Urothelium cell line (cell line): ENCODE measurements at places on chromosomes 5 and 9.

DNA sequence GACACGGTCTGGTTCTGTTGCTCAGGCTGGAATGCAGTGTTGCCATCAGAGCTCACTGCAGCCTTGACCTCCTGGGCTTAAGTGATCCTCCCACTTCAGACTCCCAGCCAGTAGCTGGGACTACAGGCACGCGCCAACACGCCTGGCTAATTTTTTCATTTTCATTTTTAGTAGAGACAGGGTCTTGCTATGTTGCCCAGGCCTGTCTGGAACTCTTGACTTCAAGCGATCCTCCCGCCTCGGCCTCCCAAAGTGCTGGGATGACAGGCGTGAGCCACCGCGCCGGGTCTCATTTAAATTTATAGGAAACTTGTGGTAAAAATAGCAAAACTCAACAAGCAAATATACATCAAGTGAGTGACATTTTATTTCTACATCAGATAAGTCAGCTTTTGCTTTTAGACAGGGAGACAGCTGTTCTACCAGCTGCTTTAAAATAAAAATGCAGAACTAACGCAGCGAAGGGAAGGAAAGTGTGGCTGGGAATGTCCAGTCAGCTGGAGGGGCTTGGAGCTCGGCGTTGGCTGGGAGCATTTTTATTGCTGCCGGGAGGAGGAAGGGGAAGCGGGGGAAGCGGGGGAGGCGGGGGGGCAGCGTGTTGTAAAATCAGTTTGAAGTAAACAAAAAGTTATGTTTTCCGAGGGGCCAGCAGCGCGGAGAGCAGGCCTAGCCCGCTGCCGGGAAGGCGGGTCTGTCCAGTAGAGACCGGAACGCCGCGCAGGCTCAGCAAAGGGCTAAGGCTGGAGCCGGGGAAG is 707 bp upstream of the ZFYVE16 start:
- DNase-seq = no peak

- no peak for DNase-seq
Observed at GRCh38 chr5:149414405-149415065, 35.4 kb upstream of the IL17B start.

GRCh38 chr9:14347406-14348122 is 33.6 kb upstream of the NFIB start:
- no peak for DNase-seq

GRCh38 chr9:83469722-83470121 is 68.5 kb downstream of the FRMD3 start:
- no peak for DNase-seq

GRCh38 chr9:129486756-129487657 is 133.9 kb downstream of the C9orf50 start:
- no peak for DNase-seq

- DNase-seq = peak; percentile 5
Observed at GRCh38 chr5:96997265-96997859, 61.5 kb downstream of the LNPEP start.

GRCh38 chr5:174699131-174699530 is 25.3 kb upstream of the MSX2 start:
- no peak for DNase-seq

GRCh38 chr5:66454186-66455078 is 141.8 kb upstream of the MAST4 start:
- DNase-seq = peak; percentile 62

GRCh38 chr9:106438928-106439327 is 424.0 kb upstream of the ZNF462 start:
- DNase-seq = no peak

DNA sequence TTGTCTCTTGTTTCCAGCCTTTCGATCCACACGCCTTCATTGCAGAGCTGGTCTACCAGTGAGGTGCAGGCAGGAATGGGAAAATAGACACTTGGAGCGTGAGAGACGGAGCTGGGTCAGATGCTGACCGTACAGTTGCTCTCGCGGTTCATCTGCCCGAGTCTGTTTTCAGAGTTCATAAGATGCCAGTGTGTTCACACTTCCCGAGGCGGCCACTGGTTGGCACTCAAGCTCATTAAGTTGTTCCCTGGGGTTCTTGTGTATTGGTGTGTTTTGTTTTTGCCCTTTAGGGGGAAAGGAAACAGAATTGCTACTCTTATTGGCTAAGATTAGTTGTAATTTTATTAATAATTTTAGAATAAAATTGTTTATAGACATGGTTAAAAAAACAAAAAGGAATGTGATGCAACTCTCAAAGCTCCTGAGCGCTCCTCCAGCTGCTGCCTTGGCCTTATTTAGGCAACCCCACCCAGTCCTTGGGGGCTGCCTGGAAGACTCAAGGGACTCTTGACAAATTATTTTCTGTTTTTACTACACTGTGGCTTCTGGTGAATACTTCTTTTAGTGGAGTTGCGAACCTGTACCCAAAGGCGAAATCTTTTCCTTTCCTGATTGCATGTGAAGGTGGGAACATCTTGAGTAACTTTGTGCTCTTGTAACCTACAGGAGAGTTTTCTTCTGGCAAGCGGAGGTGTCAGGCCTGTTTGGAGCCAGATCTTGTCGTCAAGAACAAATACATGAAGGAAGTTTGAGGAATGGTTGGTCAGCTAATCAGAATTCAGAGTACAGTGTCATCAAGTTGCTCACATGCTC is 146.1 kb downstream of the MAST4 start:
- no peak for DNase-seq

DNA sequence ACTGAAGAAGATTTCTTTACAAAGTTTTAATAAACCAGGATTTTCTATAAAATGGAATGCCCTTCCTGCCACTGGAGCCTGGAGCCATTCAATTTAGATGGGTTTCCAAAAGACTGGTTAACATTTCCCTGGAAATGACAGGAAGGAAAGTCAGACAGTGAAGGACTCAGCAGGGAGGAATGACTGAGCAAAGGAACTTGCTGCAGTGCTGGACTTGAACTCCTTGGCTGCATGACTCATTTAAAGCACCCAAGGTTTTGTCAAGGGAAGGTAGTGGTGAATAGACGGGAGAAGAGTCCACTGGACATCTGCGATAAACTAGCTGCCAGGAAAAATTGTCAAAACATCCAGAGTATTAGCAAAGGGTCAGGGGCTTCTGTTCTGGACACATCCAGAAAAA is 163.8 kb upstream of the SLC28A3 start:
- no peak for DNase-seq

DNA sequence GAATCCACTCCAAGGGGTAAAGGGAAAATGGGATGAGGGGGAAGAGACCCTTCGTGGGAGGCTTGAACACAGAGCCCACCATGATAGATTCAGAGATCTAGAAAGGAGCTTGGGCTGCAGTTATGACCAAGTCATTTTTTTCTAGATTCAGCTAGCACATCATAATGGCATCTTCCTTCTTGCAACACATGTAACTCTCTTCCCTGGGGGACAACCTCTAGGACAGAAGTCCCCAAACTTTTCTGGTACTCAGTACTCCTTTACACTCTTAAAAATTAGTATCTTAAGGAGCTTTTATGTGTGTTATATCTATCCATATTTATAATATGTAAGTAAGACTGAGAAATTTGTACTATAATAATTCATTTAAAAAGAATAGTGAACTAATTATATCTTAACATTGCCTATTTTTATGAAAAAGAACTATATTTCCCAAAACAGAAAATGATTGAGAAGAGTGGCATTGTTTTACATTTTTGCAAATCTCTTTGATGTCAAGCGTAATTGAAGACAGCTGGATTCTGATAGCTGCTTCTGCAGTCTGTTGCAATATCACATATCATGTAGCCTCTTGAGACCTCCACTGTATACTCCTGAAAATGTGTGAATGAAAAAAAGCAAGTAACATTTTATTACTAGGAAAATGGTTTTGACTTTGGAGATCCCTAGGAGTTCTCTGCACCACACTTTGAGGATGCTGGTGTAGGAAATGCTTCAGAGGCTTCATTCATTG is 875 bp downstream of the ACO1 start:
- DNase-seq = no peak

GRCh38 chr9:137482094-137482781 is 23.1 kb upstream of the NSMF start:
- peak; percentile 82 for DNase-seq

DNA sequence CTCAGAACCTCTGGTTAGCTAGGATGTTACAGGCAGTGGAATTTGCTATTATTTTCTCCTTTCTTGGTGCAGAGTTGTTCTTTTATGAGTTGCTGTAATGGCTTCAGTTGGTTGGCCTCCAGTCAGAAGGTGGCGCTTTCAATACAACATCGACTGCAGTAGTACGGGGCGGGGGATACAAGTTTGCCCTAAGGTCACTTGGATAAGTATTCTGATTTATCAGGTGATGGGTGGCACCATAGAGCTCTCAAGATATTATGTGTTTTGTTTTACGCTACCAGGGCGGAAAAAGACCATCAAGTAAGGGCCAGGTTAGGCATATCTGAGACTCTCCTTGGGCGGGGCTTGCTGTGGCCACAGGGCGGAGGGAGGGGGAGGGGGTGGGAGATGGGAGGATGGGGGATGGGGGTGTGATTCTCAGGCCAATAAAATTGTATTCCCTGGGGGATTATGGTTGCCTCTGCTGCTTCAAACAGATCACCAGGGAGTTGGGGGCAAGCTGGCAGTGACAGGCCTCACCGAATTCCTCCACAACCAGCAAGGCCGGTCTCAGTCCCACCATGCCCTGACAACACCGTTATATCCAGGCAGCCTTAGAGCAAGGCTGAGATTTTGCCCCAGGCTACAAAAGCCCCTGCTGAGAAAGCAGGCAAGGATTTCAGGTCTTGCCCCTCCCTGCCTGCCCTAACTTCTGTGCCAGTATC is 15.9 kb upstream of the RNF38 start:
- no peak for DNase-seq

GRCh38 chr9:100352201-100352726 is 478 bp downstream of the TEX10 start:
- DNase-seq = peak; percentile 49

GRCh38 chr9:70887826-70888225 is 233.6 kb downstream of the TRPM3 start:
- no peak for DNase-seq

DNA sequence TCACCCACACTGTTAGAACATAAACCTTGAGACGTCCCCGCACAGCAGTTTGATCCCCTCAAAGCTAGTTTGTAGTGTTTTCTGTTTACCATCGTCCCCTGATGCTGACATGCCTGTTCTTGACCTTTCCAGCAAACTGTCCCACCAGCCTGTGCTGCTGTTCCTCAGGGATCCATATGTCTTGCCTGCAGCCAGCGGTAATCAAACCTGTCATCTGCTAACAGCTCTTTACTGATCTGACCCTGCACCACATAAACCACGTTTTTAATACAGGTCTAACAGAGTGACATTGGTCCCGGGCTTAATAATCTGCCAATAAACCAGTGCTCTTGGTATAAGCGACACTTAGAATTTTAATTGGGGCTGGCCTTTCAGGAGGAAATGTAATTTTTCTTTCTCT is 34.7 kb downstream of the PPIC start:
- no peak for DNase-seq

DNA sequence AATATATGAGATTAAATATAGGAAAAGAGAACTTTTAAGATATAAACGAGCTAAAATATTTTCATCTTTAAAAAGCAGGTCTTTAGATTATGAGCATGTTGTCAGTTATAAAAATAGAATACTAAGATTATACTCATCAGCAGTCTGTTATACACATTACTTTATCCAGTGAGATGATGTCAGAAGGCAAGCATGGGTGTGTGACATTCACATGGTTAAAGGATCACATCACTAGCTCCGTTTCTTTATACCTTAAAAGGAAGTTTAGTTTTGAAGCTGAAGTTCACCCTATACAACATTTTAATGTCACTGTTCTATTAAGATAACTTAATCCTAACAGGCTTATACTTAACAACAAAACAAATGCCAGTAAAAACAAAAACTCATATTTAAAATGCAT is 59.6 kb downstream of the RICTOR start:
- no peak for DNase-seq

DNA sequence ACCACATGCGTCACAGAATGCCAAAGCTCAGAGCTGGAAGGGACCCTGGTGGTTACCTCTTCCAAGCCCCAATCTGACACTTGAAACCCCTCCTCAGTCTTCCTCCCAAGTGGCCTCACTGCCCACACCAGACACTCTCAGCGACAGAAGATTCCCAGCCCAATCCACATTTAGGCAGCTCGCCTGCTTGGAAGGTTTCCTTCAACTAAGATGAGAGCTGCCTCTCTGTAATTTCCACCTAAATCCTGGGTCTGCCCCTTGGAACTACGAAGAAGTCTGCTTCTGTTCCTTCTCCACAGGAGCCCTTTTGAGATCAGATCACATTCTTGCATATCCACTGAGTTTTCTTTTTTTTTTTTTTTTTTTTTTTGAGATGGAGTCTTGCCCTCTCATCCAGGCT is 83.7 kb downstream of the PAX5 start:
- no peak for DNase-seq

DNA sequence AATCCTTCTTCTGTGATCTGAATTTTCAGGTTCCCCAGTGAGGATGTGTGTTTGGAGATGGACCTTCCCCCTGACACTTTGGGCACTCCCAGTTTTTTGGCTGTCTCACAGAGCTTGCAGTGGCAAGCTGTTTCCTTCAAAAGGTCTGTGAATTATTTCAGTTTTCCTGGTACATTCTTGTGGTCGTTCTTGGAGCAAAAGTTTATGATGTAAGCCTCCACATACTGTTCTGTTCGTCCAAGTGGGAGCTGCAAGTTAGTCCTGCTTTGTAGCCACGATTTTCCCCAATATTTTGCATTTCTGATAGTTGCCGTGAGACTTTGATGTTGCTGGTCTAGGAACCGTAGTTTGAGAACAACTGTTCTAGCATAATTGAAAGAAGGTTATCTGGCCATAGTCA is 88.3 kb downstream of the MTAP start:
- no peak for DNase-seq

DNA sequence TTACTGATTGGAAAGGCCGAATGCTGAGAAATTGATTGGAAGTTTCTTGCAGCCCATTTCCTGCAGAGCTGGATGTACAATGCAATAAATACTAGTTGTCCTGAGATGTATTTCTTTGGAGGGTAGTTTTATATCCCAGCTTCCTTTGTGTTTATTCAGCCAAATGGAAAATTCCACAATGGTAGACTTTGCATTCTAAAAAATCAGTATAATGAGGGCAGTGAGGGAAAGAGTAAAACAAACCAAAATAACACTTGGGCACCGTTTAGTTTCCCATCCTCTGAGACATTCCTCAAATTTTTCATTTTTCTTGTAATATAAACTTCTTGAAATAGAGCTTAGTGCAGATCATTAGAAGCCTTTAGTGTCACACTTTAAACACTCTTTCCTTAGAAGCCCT is 379.4 kb downstream of the EBF1 start:
- DNase-seq = no peak

GRCh38 chr5:154221371-154221896 is 30.9 kb downstream of the GALNT10 start:
- peak; percentile 74 for DNase-seq

- DNase-seq = no peak
Observed at GRCh38 chr9:83537331-83538171, 650 bp downstream of the FRMD3 start.

DNA sequence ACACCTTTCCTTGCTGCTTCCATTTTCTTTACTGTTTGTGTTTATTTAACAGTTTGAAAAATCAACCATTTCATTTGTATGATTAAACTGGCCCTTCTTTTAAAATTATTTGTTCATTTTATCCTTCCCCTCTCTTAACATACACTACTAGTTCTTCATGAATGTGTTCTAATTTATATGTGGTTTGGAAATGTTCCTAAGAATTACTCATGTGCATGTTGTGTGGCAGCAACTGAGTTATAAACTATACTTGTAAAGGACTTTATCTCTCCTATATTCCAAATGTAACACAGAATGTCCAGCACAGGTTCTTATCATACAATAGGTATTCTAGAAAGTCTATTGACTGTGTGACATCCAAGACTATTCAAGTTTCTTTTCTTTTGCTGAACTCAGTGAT is 358.2 kb upstream of the MEF2C start:
- no peak for DNase-seq

GRCh38 chr5:170426149-170426767 is 37.1 kb upstream of the KCNMB1 start:
- no peak for DNase-seq
